ENCODE measurements at places on chromosomes 13 and 19.

DNA sequence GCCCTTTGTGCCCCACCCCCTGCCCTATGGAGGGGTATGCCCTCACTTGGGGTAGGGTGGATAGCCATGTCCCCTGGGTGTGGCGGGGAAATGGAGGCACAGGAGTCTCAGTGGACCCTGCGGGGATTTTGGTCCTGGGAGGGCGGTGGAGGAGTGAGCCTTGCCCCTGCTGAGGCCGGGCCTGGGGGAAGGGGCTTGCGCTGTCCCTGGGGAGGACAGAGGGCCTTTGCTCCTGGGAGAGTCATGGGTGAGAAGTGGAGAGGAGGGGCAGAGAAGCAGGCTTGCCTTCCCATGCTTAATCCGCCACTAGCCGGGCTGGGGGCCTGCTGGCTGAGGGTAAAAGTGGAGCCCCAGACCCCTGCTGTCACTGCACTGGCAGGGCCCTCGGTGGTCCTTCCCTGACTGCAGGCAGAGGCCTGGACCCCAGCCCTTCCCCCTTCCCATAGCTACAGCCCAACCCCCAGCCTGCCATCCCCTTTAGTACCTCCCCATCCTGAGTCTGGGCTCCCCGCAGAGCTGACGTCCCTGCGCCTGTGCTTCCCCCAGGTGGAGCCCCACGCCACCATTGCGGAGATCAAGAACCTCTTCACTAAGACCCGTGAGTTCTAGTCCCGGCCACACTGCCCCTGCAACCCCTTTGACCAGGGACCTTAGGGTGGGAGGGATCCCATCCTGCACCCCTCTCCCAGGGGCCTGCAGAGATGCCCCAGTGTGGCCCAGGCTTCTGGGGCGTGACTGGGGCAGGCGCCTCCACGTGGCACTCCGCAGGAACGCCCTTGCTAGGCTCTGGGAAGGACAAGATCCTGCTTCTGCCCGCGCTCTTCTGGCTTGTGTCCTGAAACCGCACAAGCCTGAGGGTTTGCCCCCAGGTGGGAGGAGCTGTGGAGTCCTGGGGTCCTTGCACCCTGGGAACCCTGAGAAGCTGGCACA is 8.9 kb downstream of the NDUFB7 start:
- DNase-seq: no peak

- no peak for DNase-seq
These were observed 1.9 kb downstream of the ZNF628 start for GRCh38 chr19:55478364-55478763.

DNA sequence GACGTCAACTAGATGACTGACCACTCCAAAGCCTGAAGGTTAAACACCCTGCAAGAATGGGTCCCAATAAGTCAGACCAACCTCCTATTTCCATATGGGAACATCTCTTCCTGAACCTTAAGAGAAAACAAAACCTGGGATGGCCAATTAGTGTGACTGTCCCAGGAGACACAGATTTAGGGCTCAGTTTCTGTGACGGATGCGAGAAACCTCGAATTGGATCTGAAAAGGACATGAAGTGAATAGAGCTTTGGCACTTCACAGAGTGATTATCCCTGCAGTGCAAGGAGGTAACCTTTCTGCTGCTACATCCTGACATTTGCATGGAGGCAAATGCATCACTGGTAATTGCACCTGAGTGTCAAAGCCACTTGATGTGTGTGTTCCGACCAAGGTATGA is 442.2 kb upstream of the KLF12 start:
- no peak for DNase-seq

- DNase-seq: no peak
These were observed 18.5 kb downstream of the RFXAP start for GRCh38 chr13:36837354-36838092.

- DNase-seq: no peak
These were observed 94.3 kb downstream of the INSR start for GRCh38 chr19:7199613-7200533.

- DNase-seq: no peak
These were observed 12.3 kb downstream of the CBLC start for GRCh38 chr19:44789943-44790483.

DNA sequence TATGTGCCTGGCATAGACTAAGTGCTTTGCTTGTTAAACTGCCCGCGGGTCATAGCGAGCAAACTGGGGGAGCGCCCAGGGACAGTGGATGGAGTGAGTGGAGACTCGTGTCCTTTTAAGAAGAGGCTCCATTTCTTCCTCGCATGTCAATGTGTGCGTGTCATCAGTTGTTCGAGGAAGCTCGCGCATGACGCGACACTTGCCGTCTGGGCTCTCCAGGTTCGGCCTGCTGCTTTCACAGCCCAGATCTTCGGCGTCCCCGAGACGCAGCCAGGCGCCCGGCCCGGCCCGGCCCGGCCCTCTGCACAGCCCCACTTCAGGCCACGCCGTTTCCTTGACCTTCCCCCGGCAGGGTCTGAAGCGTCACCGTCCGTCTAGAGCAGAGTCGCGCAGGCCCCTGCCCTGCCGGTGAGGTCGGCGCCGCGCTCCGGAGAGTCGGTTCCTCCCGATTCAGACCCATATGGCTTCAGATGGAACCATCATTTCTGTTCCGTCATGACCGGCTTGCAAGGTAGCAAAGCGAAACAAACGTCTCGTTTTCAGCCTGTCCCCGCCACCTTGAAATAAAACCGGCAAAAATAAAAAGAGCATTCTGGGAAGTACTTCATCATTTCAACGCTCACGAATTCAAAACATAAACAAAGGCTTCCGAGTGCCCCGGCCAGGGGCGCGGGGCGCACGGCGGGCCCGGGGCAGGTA is 599 bp upstream of the ARHGEF7 start:
- DNase-seq: peak; percentile 25
